ENCODE measurements at places on chromosomes 7 and 10.

GRCh38 chr7:11078247-11078834, 104.7 kb downstream of the PHF14 start:
- DNase-seq = no peak

DNA sequence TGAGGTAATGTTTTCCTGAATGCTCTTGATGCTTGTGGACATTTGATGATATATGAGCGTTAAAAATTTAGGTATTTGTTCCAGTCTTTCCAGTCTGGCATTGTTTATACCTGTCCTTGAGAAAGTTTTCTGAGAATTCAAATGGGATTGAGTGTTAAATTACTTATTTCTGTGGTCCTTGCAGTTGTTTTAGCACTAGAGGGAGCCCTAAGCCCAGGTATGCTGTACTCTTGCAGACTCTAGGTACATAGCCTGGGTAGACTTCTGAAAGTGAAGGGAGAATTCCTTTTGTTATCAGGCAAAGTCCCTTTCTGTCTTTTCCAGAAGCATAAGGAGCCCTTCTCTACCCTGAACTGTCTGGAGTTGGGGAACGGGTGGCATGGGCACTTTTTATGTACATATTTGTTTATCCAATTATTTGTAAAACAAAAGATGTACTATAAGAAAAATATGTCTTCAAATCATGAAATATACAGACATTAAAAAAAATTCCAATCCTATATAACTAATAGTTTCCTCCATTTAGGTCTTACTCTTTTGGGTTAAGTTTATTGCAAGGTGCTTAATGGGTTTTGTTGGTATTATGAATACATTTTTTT, 262.1 kb downstream of the ATRNL1 start:
- DNase-seq = peak; percentile 71

- no peak for DNase-seq
Observed at GRCh38 chr10:129973674-129974059, 9.6 kb upstream of the EBF3 start.

DNA sequence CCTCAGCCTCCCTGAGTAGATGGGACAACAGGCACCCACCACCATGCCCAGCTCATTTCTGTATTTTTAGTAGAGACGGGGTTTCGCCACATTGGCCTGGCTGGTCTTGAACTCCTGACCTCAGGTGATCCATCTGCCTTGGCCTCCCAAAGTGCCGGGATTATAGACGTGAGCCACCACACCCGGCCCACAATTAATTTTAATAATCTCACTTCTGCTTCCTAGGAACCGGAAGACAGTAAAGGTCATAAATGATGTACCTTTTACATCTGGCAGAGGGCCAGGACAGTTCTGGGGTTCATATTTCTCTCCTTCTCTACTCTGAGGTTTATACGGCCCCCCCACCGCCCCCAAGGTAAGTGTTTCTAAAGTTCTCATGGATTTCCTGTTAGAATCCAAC, 31.2 kb upstream of the AOAH start:
- DNase-seq = no peak

- peak; percentile 7 for DNase-seq
Observed at GRCh38 chr10:15879058-15879457, 18.8 kb upstream of the MINDY3 start.

GRCh38 chr10:95480901-95481491, 80.2 kb downstream of the SORBS1 start:
- DNase-seq = no peak

- no peak for DNase-seq
Observed at GRCh38 chr10:43790147-43790546, 141.5 kb upstream of the ZNF32 start.

DNA sequence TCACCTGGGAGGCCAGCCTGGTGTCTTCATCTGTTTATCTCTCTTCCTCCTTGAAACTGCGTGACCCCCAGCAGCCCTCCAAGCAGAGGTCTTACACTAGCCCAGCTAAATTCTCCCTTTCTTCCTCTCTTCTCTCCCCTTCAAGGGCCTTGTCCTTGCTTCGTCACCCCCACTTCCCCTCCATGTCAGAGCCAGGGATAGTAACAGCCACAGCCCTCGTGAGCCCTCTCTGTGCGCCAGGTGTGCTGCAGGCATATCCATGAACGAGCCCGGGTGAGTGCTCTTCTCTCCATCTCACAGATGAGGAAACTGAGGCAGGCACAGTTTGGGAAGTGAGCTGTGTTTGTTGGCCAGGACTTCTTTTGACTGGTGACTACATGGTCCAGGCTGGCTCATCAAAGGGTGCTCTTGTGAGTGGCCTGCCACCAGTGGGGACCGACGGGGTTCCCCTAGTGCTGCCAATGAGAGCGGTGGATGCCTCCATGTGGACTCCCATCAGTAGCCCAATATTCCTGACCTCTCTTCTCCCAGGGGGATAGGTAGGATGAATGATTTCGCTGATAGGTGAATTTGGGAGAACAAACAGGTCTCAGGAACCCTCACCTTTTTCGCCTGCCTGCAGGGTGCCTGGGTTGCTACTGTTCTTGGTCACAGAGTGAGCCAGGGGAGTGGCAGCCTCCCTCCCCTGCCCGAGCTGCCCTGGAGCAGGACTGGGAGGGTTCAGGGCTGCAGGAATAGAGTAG, 38.1 kb downstream of the ADRA2A start:
- DNase-seq = no peak

- DNase-seq = no peak
Observed at GRCh38 chr7:64557601-64558322, 5.1 kb downstream of the ZNF680 start.

- DNase-seq = no peak
Observed at GRCh38 chr7:1950452-1951158, 280.5 kb downstream of the ELFN1 start.

DNA sequence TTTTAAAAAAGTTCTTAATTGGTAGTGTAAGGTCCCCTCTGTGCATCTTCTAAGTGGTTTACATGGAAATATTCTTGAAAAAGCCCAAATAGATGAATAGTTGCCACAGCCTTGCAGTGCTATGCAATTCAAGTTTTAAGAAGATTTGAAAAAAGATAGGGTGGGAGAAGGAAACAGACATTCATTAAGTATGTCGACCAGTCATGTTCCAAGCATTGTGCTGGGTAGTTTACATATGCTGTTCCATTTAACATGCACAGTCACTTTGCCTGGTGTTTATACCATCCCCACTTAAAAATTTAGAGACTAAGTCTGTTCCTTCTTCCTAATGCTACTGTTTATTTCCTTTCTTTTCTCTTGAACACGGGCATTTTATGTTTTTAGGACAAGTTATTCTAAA, 28.1 kb upstream of the NAMPT start:
- DNase-seq = peak; percentile 17

DNA sequence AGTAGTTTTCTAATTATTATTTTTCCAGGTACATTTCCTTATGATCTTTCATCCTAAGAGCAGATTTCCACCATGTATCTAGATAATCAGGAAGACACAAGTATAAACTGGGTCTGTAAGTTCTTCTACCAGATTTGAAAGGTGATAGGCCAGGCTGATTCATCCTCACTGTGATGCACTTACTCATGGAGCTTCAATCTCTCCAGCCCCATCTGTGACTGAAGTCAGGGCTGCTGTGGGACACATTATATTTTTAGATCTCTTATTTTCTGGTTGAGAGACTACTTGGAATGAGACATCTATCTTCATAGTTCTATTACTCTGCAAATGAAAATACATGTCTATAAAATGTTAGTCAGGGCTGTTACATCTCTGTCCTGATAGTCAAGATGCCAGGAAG, 85.5 kb upstream of the SLC25A13 start:
- DNase-seq = peak; percentile 26

- no peak for DNase-seq
Observed at GRCh38 chr7:157543791-157544190, 207.0 kb downstream of the DNAJB6 start.

GRCh38 chr7:55036950-55037736, 18.3 kb downstream of the EGFR start:
- no peak for DNase-seq

- DNase-seq = no peak
Observed at GRCh38 chr7:131087756-131088658, 239.7 kb upstream of the MKLN1 start.

- DNase-seq = peak; percentile 8
Observed at GRCh38 chr10:67819768-67820204, 18.2 kb downstream of the DNAJC12 start.

DNA sequence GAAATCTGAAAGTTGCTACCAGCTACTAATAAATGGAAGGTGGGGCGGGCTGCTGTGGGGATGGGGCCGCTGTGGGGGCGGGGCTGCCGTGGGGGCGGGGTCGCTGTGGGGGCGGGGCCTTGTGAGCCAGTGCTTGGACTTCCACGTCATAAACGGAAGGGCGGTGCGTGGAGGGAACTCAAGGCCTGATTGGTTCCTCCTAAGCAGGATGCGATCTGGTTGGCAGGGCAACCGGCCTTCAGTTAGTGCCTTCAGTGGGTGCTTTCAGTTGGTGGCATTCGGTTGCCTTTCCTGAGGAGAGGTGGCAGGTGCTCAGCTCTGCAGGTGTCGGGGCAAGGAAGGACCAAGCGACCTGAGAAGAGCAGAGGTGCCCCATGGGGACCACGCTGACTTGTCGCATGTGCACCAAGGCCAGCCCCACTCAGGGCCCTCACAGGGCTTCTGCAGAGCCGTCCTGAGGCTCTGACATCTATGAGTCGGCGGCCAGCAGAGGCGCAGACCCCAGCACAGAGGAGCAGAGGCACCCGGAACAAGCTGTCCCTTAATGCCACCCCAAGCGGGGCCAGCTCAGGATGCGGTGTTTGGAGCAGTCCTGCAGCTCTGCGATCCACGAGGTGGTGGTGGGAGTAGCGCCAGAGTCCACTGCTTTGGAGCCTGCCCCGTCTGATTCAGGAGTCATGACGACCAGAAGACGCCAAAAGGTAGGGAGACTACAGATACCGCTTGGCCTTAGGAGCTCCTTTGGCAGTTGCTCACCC, 54.4 kb upstream of the PDSS1 start:
- no peak for DNase-seq

GRCh38 chr10:112330607-112331160, 43.2 kb upstream of the ACSL5 start:
- DNase-seq = no peak

- DNase-seq = no peak
Observed at GRCh38 chr10:11522821-11523245, 88.6 kb downstream of the USP6NL start.

GRCh38 chr10:118704711-118705110, 50.1 kb downstream of the CACUL1 start:
- peak; percentile 2 for DNase-seq

- no peak for DNase-seq
Observed at GRCh38 chr10:123297175-123297574, 143.0 kb downstream of the BUB3 start.

GRCh38 chr10:49157229-49157628, 23.4 kb upstream of the FAM170B start:
- no peak for DNase-seq

GRCh38 chr10:37957841-37958240, 18.6 kb downstream of the ZNF25 start:
- no peak for DNase-seq

GRCh38 chr10:113431398-113432160, 121.3 kb upstream of the HABP2 start:
- peak; percentile 31 for DNase-seq

- no peak for DNase-seq
Observed at GRCh38 chr7:132290021-132290420, 286.2 kb downstream of the PLXNA4 start.

DNA sequence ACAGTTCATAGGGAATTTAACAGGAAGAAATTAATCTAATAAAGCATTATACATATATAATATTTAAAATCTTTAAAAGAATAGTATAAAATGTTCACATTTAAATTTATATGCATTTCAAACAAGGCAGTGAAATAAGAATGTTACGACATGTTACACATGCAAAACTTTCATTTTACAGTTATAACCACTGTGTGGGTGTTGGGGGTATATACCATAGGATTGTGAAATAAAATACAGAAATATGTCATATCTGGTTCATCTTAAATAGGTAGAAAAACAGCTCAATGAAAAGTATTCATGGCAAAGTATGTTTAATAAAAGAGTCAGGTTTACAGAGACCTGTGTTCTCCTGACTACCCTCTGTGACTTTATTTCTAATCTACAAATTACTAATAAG, 45.6 kb downstream of the CHCHD3 start:
- no peak for DNase-seq

DNA sequence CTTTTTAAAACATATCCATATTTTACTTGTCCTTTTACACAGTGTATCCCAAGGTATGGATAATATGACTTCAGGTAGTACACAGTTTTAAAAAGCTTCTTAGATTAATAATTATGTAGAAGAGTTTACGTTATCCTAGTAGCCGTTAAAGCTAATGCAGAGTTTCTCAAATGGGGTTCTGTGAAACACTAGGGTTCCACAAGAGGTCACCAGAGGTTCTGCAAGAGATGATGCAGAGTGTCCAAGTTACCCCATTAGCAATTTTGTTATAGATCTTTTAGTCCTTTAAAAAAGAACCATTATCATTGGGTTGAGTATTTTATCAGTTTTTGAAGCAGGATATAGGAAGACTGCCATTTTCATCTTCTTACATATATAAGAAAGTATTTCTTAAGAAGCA, 298.9 kb upstream of the HPS1 start:
- DNase-seq = no peak

GRCh38 chr7:70654146-70654545, 477.8 kb upstream of the GALNT17 start:
- no peak for DNase-seq

DNA sequence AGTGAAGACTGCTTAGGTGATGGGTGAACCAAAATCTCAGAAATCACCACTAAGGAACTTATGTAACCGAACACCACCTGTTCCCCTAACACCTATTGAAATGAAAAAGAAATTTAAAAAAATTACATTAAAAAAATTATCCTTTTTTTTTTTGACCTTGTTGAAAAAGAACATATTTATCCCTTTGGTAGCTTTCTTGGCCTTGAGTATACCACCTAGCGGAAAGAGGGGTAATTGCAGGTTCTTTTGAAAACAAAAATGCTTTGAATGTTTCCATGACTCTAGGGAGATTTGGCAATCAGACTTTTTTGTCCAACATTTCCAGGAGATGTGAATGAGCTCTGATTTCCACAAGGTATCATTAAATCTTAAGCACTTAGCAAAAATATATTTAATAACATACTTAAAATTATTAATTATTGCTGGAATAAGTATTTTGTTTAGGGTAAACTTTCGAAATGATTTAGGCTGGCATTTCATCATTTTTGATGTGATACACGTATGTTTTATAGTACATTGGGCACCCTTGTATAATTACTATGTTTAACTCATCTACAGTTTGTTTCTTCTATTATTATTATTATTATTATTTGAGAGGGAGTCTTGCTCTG, 47.0 kb upstream of the ELMO1 start:
- DNase-seq = peak; percentile 15

DNA sequence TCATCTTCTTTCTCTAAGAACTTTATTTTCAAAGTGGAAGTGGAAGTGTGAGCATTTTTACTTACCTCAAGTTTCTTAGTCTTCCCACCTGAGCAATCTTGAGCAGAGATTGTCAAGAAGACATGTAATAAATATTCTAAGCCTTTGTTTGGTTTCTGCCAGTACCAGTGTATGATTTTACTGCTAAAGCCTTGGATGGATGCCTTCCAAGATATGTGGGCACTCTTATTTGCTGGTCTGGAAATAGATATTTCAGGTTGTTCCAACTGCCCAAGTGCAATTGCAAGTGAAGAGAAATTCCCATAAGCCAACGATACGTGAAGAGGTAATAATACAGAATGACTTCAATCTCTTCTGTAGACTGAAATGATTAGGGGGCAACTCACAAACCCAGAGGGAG, 18.2 kb upstream of the TARP start:
- no peak for DNase-seq
